ENCODE measurements at places on chromosomes 13 and 19. TPM values are rescaled to one million over a fixed set of nuclear protein-coding genes. Genes with fewer than 3 reads are reported as not detected.

Gene TMEM255B
- 0.81 TPM for total RNA-seq

Gene PTGIR
- total RNA-seq, result not detected

Gene TEX29
- total RNA-seq, result not detected

Gene PLIN4
- 0.18 TPM for total RNA-seq

Gene TTYH1
- total RNA-seq, result 0.30 TPM
